ENCODE measurements at places on chromosomes 2 and 18. TPM values are rescaled to one million over a fixed set of nuclear protein-coding genes. Genes with fewer than 3 reads are reported as not detected.

The LYG1 gene
- 4.6 TPM for polyA plus RNA-seq

The HNRNPLL gene
- 8.9 TPM for polyA plus RNA-seq

- DNase-seq, result no peak
Observed at GRCh38 chr2:195995499-195995898, 73.1 kb downstream of the DNAH7 start.

The CRYGC gene
- not detected for polyA plus RNA-seq

DNA sequence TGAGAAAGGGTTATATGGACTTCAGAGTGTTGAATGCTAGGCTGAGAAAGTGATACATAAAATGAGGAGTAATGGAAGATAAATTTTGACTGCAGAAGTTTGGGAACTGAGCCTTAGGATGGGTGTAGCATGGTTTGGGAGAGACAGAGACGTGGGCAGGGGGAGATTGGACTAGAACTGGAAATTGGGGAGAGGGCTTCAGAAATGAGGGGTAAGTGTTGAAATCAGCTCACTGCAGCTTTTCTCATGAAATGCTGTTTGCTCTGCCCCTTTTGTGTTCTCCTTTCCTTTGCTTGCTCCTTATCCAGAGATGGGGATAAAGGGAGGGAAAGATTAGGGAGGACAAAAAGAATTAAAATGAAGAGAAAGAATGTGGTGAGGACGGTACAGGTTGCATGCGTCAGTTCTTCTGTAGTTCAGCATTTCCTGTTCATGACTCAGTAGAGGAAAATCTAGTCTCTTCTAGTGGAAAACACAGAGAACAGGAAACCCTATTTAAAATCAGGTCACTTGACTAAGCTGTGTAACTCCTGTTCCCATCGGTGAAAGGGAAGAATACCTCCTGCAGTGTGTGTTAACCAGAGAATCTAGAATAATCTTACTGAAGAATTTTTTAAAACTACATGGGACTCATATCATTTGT is 105.6 kb downstream of the CRIM1 start:
- no peak for DNase-seq

The MZT2B gene
- polyA plus RNA-seq, result 911 TPM

The PROM2 gene
- 0.72 TPM for polyA plus RNA-seq

DNA sequence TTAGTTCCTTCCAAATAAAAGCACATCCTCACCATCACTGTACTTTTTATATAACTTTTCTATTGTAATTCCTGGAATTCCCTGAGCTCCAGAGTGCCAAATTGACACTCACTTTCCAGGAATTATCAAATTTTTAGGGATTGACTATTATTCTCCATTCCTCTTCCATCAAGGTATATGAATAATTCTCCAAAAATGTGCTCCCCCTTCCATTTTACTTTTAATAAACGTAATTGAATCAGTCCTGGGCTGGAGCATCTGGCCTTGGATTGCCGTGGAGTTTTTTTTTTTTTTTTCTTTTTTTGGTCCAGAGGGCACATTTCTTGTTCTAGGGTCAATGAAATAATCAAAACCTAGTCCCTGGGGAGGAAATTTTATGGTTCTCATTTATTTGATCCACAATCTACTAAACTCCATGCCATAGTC is 304.3 kb downstream of the CDCA7 start:
- no peak for DNase-seq

The TMEM163 gene
- polyA plus RNA-seq, result 1.7 TPM

The CYP27C1 gene
- 0.15 TPM for polyA plus RNA-seq

The TPRKB gene
- 83.2 TPM for polyA plus RNA-seq

DNA sequence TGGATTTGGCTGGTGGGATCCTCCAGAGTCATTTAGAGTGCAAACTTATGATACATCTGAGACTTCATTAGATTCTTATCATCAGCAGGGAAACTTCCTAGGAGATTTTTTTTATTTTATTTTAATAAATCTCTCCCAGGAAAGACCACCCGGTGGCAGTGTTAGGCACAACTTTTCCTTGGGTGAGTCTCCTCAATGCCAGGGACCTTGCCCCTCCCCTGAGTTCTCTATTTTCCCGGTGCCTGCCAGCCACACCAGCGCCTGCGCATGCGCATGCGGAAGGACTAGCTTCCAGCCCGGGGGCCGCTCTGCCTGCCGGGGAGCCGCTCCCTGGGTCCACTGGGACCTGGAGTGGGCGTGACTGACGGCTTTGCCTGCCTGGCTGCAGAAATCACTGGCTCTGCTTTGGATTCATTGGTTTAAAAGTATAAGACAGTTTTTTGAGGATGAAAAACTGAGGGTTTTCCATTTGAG is 86.6 kb downstream of the TMEM182 start:
- DNase-seq, result peak; percentile 87

DNA sequence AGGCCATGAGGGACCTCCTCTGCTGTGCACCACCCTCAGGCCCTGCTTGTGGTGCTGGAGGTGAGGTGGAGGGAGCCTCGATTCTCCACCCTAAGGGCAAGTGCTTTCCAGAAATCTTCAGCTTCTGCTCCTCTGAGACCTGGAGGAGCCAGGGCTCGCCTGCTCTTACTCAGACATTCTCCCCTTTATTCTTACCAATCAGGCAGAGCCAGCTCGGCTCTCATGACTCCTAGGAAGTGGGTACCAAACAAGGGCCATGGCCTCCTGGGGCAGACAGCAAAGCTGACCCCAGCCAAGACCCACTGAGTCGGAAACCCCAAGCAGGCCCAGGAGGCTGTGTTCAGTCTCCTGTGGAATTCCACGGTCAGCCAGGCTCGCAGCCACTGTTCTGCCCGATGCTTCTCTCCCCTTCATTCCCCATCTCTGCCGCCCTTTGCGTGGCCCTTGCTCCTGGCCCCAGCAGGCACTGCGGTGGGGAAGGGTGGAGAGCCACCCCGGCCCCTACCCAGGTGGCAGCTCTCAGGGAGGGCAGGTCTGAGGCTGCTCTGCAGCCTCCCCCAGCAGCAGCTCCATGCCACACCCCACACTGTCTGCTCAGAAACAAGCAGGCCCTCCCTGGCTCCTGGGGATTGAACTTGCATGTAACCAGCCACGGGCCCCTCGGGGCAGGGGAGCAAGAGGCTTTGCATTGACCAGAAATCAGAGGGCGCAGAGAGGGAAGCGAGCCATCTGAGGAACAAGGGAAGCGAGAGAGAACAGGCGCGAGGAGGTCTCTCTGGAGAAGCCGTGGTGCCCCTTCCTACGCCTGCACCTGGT is 24.0 kb downstream of the HS1BP3 start:
- DNase-seq, result no peak

The HRH4 gene
- polyA plus RNA-seq, result not detected

GRCh38 chr18:21481739-21482138 is 118.8 kb downstream of the ESCO1 start:
- no peak for DNase-seq

DNA sequence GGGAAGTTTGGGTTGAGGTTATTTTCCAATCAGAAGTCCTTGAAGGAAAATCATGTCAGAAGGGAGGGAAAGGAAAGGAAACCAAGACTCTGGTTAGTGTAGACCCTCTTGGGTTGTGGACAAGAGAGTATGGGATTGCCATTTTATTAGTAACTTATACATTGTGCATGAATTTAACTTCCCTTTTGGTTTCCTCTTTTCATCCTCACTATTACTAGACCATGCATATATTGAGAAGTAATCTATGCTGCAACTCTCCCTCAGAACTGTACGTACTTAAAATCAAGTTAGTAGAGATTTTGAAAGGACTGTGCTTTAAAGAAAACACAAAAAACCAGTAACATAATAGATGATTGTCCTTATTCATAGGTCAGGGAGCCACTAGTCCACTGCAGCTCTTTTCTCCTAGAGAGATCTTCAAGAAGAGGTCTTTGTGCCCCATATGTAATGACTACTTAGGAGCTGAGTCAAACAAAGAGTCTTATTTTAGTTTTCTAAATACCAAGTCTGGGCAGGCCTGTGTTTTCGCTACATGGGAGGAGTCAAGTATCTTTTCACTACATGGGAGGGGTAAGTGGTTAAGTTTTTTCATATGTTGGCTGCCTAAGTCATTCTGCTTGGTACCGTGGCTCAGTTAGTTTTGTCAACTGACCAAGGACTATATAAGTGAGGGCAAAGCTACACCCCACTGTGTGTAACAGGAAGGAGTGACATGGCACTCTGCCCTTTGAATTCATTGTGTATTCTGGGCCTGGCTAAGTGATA is 25.2 kb upstream of the FAM117B start:
- no peak for DNase-seq

- DNase-seq, result no peak
Observed at GRCh38 chr18:46461993-46462392, 195.0 kb downstream of the LOXHD1 start.

DNA sequence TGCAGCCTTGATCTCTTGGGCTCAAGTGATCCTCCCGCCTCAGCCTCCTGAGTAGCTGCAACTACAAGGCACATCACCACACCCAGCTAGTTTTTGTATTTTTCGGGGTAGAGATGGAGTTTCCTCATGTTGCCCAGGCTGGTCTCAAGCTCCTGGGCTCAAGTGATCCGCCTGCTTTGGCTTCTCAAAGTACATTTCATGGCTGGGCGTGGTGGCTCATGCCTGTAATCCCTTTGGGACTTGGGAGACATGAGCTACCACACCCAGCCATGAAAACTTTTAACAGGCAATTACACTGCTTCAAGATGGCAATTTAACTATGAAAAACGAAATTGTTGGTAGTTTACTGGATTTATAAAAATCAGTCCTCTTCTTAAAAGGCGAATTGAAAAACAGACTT is 69.7 kb downstream of the MEP1B start:
- no peak for DNase-seq

DNA sequence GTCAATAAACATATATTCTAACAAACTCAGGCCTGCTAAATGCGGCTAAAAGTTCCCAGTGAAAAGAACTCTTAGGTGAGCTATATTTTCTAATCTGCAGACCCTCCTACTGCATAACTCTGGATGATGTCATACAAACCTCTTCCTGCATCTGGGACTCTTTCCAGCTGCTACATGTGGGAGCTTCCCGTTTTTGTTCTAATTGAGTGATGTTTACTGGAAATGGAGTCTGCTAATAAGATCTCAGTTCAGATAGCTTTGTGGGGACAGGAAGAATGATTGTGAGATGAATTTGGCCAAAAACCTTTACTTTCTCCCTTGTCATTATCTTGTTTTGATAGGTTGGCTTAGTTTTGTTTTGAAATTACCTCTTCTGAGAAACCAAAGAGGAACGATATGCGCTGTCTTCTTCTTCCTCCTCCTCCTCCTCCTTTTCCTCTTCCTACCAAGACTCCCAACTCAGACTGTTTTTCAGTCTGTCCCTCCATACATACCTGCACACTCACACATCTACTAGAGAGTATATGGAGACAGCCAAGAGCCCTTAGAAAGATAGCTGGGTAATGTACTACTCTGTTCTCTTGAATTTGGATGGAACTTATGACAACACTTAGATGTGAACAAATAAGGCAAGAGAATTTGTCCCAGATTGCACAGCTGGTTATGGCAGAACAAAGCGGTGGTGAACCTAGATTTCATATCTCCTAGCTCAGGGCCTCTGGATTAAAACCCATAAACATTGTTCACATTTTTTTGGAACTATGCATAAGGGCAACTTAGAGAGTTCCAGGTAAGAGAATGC is 39.8 kb upstream of the AAK1 start:
- peak; percentile 82 for DNase-seq

GRCh38 chr2:218732761-218733158 is 22.1 kb downstream of the TTLL4 start:
- no peak for DNase-seq

DNA sequence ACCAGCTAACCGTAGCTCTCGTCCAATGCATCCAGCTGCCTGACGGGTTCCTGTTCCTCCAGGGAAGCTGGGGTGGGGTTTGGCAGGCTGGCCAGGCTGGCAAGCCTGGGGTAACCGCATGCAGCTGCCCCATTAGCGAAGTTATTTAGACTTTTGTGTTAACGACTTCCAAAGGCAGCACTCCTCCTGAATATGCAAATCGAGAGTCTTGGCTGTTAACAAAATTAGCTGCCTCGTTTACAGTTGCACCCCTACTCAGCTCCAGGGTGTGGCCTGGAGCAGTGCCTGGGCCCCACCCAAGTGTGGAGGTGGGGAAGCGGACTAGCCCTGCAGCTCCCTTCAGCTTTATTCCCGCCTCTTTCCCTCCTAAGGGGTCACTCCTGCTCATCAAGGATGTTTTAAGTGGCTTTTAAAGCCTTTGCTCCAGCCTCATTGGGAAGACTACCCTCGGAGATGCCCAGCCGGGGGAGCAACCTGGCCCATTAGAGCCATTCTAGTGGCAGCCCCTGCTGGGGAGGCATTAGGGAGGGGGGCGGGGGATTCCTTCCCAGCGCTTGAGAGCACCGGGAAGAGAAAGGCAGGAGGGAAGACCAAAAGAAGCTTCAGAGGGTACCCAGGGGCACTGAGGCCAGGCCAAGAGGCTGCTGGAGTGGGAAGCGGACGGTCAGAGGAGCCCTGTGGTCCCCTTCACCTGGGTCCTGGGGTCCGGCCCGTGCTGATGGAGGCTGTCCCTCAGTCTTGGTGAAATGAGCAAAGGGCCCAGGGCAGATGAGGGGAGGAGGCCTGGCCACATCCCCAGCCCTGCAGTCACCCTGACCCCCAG is 204.1 kb downstream of the CELF4 start:
- no peak for DNase-seq

The SKA1 gene
- polyA plus RNA-seq, result 0.29 TPM

The POTEJ gene
- polyA plus RNA-seq, result not detected

- no peak for DNase-seq
Observed at GRCh38 chr2:8394569-8395359, 287.1 kb upstream of the ID2 start.

- no peak for DNase-seq
Observed at GRCh38 chr2:163364736-163365135, 371.1 kb downstream of the FIGN start.

DNA sequence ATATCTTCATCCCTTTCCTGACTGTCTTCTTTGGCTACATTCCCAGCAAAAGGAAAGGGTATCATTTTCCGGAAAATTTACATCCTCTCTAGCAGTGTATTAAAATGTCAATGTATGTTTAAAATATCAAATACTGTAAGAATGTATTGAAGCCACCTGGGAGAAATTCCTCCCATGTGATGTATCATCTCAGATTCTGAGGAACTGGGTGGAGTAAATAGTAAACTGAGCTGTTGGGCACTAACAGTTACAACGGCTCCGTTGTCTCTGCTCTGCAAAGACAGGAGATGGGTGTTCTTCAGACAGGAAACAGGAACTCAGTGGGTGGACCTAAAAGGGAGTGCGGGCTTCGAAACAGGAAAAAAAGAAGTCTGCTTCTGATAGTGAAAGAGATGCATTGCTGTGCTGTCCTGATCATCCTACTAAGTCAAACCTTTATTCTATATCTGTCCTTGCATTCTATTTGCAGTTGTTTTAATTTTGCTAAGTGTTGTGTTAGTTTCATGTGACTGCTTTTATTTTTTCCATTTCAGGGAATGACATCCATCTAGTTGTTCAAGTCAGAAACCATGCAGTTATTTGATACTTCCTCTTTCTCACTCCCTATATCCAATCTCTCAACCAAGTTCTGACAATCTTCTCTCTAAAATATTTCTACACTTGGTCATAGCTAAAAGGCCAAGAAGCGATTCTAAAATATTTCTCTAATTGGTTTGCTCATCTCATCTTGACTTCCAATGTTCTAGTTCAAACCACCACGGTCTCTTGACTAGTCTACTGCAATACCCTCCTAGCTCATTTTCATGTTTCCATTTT is 19.4 kb downstream of the DOK1 start:
- no peak for DNase-seq

The BMP10 gene
- polyA plus RNA-seq, result 0.03 TPM

GRCh38 chr2:142180820-142181533 is 50.2 kb upstream of the LRP1B start:
- no peak for DNase-seq

The HOXD11 gene
- not detected for polyA plus RNA-seq

The PPP4R1 gene
- 24.7 TPM for polyA plus RNA-seq
